ENCODE measurements at places on chromosomes 7 and 10.

DNA sequence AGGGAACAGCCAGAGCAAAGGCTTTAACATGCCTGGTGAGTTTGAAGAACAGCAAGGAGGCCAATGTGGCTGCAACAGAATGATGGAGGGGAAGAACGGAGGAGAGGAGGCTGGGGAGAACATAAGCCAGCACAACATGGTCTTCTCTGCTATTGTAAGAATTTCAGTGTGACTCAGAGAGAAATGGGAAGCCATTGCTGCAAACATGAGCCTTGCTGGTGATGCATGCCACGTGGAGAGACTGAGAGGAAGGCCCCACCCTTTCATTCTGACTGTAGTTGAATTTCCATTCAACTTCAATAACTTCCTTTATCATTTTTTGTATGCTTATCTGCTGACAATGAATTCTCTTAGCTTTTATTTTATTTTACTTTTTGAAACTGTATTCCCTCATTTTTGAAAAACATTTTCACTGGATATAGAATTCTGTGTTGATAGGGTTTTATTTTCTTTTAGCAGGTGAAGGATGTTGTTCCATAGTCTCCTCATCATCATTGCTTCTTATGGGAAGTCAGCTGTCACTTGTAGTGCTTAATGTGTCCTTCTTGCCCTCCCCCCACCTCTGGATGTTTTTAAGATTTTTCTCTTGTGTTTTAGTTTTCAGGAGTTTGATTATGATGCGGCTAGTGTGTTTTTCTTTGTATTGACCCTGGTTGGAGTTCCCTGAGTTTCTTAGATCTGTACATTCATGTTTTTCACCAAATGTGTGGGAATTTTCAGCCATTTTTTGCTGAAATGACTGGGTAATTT is 46.4 kb upstream of the LEP start:
- no peak for DNase-seq

DNA sequence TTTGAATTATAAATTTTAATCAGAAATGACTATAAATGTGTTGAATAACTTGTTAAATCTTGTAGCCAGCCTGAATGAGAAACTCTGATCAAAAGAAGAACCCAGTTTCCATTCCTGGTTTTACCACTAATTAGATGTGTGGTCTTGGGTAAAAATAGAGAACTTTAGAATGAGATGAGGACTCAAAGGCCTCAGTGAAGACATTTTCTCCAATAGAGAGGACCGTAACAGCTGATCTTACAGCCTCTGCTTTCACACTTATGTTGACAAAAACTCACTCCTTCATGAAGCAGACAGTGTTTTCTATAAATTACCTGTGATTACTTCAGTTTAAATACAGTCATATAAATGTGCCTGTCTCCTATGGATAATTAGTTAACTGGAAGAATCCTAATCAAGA is 200.1 kb upstream of the MEOX2 start:
- no peak for DNase-seq

- no peak for DNase-seq
Measured at GRCh38 chr7:17142831-17143541, 155.5 kb upstream of the AHR start.

- DNase-seq = no peak
Measured at GRCh38 chr10:59926086-59926485, 19.7 kb upstream of the CCDC6 start.

DNA sequence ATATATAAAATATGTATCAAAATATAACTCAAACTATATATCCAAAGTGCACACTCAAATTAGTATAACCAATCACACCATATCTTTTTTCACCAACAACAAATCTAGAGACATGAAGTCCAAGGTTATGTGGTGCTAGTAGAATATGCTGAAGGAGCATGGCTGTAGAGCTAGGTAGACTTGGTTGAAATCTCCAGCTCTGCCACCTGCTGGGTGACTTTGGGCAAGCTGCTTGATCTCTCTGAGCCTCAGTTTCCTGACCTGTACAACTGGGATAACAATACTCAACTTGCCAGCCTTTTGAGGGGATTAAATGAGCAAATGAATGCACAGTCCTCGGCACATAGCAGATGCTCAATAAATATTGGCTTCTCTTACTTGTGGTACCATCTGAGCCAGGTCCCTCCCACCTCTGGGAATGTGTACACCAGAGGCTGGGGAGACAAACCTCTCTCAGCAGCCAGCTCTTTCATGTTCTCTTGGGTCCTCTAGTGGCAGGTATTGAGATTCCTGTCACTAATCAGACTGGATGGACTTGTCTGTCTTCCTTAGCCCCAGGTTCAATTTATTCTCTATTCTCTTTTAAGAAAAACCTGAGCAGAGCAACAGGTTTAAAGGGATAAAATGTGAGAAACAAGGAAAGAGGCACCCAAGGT is 94.3 kb upstream of the PDE1C start:
- no peak for DNase-seq

- DNase-seq = no peak
Measured at GRCh38 chr7:38703093-38703492, 71.9 kb upstream of the AMPH start.

DNA sequence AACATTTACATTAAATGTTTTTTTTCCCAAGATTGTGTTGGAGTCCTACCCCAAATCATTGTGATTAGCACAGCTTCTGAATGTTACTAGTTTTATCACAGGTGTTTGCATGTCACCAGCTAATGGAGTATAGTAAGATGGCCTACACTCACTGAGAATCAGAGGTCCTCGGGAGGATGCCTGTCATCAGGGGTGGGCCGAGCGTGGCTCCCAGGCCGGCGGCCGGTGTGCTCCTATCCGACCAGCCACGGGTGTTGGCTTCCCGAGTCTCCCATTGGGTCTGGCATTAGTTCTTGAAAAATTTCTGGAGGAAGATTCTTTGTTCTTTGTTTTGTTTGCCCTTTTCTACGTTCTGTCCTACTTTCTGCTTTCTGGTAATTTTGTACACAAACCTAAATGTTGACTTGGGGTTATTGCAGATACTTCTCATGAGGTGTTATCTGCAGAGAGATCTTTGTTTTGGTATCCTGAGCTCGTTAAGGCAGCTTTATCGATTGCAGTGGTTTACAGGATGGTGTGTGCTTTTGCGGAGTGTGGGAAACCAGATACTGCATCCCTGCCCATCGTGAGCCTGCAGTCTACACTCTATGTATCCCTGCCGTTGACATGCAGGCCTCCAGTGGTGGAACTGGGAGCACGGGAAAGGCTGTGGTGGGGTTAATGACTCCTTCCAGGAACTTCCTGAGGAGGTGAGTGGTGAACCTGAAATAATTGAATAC is 67.3 kb upstream of the DNAJB6 start:
- no peak for DNase-seq

GRCh38 chr7:80087771-80088170 is 46.9 kb upstream of the GNAI1 start:
- no peak for DNase-seq

DNA sequence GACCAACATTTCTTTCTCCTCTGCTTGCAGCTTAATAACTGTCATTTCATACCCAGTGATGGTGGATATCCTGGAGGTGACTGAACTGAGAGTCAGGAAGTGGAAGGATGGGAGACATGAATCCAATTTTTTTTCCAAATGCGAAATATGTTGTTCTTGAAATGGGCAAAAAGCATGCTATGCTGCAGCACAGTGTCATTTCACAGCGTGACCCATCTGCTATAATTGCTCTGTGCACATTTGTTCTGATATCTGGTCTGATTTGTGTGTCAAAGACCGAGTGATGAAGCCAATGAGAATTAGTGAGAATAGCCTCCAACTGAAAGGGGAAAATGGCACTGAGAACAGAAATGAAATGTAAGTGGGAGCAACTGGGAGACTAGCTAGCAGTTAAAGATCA is 329.6 kb upstream of the PHYHIPL start:
- no peak for DNase-seq

DNA sequence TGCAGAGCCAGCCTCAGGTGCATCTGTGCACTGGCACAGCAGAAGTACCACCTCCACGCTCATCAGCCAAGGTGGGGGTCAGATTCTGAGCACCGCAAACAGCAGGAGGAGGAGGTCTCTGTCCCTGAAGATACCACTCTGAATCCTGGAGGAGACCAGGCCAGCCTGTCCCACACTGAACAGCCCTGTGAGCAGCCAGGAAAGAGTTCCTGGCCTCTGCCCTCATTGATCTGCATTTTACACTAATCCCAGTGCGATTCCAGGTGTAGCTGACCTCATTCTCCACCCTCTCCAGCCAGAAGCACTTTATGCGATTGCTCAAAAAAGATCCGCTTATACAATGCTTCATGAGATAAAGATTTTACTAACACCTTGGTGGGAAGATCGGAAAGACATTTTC is 99.1 kb upstream of the CACUL1 start:
- no peak for DNase-seq

DNA sequence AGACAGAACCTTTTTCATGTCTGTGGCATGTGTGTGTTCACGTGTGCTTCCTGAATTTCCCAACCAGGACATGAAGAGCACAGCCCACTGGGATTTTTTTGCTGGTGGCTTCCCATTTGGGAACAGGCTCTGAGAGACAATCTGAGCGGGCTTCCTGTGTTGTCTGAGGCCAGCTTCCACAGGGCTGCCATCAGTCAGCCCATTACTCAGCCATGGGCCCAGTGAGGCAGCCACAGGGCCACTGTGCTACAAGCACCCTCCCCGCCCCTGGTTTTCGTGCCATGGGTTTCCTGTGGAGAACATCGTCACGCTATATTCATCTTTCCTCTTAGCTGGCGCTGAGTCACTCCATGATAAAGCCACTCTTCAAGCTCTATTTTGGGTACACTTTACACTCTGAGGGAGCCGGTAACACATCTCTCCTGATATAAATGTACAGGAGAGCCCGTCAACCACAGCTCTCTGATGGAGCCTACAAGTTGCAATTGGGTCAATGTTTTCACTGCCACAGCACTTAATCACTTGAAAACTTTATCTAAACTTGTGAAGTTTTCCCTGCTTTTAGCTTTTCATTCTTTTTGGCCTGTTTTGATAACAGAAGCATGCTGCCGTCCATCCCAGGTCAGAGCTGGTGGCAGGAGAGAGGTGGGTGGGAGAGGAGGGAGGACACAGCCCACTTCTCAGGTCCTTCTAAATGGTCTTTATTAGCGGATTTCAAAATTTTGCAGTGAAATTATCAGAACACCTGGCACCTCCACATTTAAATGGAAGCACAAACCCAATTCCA is 96.9 kb downstream of the HIPK2 start:
- DNase-seq = peak; percentile 71

- DNase-seq = no peak
Measured at GRCh38 chr10:70782086-70782745, 3.0 kb downstream of the TBATA start.

DNA sequence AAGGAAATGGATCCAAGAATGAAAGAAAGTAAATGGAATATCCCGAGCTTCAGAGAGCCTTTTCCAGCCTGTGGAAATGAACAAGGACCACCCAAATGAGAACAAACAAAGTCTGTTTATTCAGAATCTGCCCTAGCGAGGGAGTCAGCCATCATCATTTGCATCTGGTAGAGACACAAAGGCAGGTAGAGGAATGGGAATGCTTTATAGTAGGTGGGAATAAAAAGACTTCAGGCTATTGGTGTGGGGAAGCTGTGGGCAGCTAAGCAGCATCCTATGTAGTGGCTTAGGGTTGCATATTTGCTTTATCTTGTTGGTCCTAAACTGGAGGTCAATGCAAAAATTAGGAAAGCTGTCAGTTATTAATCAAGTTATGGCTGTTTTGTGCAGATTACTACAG is 9.2 kb upstream of the MRLN start:
- no peak for DNase-seq

DNA sequence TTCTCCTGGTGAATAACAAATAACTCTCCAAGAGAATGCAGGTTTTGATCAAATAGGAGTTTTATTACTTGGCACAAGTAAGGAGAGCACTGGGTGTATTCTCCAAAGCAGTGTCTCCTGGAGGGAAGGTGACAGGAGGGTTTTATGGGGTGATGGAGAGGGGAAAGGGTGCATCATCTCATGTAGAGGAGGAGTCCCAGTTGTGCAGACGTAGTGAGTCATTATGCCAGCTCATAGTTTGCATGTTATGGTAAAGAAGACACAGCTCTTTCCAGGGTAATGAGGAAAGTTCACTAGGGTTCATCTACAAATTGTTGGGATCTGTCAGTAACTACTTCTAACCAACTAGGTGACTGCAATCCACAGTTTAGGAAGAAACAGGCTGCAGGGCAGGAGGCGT is 347.9 kb upstream of the MEOX2 start:
- DNase-seq = no peak

GRCh38 chr10:16891375-16892313 is 74.4 kb upstream of the RSU1 start:
- no peak for DNase-seq

- DNase-seq = no peak
Measured at GRCh38 chr7:13748998-13749397, 240.5 kb downstream of the ETV1 start.

GRCh38 chr10:90126256-90126595 is 424.8 kb downstream of the KIF20B start:
- no peak for DNase-seq

DNA sequence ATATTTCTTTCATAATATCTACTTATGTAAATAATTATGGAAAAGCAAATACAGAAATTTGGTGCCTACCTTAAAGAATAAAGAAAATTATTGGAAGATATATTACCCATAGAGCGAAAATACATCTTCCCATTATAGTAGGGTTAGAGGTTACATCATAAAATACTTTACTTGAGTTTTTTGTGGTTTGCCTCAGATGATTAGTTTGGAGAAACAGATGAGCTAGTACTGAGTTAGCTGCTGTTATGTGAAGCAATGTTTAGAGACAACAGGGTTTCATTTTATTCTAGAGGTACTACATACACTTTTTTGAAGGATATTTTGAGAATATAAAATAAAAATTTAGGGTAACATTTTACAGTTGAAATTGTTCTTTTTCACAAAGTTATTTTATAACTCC is 2.9 kb upstream of the MLLT10 start:
- DNase-seq = no peak

DNA sequence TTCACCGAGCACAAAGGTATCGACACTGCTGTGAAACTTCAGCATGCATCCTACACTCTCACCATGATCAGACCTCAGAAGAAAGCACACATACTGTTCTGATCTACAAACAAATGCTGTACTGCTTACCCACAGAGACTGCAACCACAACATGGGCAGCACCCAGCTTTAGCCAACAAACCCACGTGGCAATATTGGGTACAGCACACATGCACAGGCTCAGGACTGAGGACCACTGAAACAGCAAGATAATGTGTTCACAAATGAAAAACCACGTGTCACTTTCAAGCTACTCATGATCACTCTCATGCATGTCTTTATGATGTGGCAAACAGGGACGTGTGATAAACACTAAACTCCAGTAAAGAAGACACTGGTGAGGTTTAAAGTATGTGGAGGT is 119.3 kb upstream of the PTN start:
- no peak for DNase-seq

DNA sequence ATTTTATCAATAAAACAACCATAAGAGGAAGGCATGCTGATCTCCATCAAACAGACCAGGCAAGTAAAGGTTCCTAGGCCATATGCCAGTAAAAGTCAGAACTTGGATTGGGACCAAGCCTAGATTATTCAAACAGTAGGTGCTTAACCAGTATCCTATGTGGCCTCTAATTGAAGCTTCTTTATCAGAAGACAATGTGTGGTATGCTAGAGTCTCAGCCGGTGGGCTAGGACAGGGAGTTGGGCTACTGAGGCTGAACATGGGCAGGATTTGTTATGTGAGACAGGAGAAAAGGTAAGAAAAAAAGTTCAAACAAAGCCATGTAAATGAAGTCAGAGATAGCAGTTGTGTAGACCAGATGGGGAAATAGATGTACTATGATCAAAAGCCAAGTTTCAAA is 413.7 kb upstream of the GHITM start:
- DNase-seq = no peak

GRCh38 chr7:29865526-29865925 is 59.2 kb downstream of the WIPF3 start:
- DNase-seq = peak; percentile 7

- DNase-seq = no peak
Measured at GRCh38 chr10:120685136-120685535, 166.0 kb upstream of the WDR11 start.

- no peak for DNase-seq
Measured at GRCh38 chr7:116527521-116527920, 2.7 kb downstream of the CAV1 start.
